ENCODE measurements at places on chromosomes 6 and 20. TPM values are rescaled to one million over a fixed set of nuclear protein-coding genes. Genes with fewer than 3 reads are reported as not detected.

GHRH gene
- total RNA-seq, result not detected

WFDC11 gene
- total RNA-seq, result not detected

SLC12A5 gene
- 0.52 TPM for total RNA-seq

RCAN2 gene
- total RNA-seq, result 16.7 TPM

PBOV1 gene
- not detected for total RNA-seq

- no peak for DNase-seq
Observed at GRCh38 chr6:169965239-169965638, 213.8 kb downstream of the ERMARD start.

DNA sequence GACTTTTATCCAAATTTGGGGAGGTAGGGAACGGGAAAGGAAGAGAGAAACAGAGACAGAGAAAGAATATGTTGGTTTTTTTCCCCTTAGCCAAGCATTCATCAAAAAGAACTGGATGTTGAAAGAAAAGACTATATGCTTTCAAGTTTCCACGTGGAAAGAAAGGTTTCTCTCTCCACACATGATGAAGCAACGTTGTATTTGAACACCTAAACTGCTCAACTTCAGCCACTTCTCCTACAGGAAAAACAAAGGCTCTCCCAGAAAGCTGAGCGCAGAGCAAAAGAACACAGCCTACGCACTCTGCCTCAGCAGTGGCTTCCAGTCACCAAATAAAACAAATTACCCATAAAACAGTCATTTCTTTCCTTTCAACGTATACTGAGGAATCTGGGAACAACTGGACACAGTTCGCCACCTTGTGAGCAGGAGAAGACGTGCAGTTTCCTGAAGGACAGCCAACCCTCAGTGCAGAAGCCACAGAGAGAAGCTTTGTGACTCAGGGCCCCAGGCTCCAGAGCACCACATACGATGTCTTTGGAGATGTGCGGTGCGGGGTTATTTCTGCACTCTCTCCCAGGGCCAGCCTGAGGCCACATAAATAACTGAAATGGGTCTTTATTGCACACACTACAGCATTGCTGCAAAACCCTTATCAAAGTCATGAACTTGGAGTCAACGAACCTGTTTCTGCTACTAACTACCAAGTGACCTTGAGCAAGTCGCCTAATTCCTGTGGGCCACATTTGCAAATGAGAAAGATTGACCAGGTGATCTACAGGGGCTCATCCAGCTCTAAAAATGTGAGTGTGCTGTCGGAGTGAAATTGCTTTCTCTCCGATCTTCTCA lies 10.1 kb downstream of the IL17F start:
- peak; percentile 32 for DNase-seq

- no peak for DNase-seq
Observed at GRCh38 chr6:138086573-138087196, 20.5 kb downstream of the PERP start.

DNA sequence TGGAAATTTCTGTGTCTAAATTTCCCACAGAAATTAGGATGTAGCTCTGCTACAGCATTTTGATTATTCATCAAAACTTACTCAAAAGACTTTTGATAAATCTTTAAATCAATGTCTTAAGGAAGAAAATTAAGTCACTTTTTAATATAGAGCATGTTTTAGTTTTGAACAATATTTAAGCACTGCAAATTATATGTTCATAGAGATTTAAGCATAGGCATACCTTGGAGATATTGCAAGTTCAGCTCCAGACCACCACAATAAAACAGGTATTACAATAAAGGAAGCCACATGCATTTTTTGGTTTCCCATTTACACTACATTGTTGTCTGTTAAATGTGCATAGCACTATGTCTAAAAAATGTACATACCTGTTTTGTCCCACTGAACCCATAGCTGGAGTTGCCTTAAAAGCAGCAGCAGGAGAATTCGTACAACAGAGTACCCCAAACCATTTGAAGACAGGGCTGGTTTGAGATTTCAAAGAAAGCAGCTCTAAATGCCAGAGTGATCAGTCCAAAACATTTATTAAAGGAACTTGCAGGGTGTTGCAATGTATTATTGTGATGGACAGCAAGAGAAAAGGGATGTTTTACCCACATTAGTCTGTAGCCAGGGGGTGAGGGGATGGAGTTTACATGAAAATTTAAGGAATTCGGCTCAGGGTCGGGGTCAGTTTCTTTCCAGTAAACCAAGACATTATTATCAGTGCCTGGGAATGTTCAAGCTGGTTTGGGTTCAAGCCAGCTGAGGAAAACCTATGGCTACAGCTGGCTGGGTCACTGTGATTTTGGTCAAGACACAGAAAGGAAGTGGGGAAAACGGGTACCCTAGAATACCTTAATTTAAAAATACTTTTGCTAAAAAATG lies 6.3 kb upstream of the LOC128125822 start:
- peak; percentile 26 for DNase-seq

- no peak for DNase-seq
Observed at GRCh38 chr6:40532349-40533000, 54.7 kb downstream of the LRFN2 start.

GRCh38 chr6:53945765-53946407 lies 151.1 kb downstream of the LRRC1 start:
- no peak for DNase-seq

- no peak for DNase-seq
Observed at GRCh38 chr6:17899491-17899890, 87.9 kb downstream of the KIF13A start.

DNA sequence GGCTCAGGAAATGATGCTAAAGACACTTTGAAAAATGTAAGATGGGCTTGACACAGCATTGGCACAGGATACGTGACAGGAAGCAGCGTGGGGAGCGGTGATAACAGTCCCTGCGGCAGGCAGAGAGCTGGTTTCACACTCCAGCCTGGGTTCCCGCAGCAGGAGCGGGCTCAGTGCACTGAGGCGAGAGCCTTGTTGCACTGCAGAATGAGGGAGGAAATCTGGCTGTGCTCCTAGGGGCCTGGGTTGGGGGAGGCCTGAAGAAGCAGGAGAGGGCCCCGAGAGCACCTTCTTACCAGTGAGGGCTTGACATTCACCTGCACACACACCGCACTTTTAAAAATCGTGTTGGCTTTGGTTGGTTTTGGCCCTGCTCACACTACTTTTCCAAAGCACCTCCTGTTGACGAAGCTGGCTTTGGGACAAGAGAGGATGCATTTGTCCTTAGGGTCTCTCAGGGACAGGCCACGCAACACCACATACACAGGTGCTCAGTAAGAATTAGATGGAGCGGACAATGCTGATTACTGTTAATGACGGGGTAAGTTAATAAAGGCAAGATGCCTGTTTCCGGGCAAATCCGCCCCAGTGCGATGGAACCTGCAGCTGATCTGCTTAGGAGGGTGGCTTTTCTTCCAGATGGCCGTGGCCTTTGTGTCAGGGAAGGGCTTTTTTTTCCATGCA lies 49.4 kb upstream of the ARMC2 start:
- DNase-seq, result peak; percentile 44

- DNase-seq, result peak; percentile 54
Observed at GRCh38 chr20:17870086-17870740, 98.4 kb downstream of the SNX5 start.

GRCh38 chr6:33088258-33088930 lies 12.6 kb downstream of the HLA-DPB1 start:
- no peak for DNase-seq

- no peak for DNase-seq
Observed at GRCh38 chr20:44402391-44403193, 47.1 kb downstream of the HNF4A start.

Data from lung (tissue), 17 donors.